Stimulated activated CD4-positive, alpha-beta T cell treated with anti-CD3 and anti-CD28 coated beads, Interleukin-1b, Interleukin-23, amount 100 ng/mL, for 4 hours (primary cell): ENCODE measurements at places on chromosomes 6 and 20.

DNA sequence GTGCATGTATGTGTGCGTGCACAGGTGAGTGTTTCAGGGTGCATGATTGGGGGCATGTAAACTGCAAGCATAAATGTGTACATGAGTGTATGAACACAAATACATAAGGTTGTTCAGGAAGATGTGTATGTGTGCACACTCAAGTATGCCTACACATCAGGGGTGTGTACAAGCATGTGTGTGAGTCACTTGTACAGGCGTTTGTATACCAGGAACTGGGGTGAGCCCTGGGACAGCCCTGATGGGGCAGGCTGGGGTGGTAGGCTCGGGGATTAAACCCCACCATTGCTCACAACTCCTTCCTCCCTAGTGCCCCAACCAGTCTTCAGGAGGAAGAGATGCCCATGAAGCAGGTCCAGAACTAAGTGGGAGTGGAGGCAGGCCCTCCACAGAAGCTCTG lies 4.3 kb downstream of the CRIP3 start:
- DNase-seq: no peak

GRCh38 chr6:109485266-109485935 lies 2.4 kb upstream of the ZBTB24 start:
- no peak for DNase-seq

GRCh38 chr20:63911176-63911575 lies 16.2 kb downstream of the DNAJC5 start:
- no peak for DNase-seq

DNA sequence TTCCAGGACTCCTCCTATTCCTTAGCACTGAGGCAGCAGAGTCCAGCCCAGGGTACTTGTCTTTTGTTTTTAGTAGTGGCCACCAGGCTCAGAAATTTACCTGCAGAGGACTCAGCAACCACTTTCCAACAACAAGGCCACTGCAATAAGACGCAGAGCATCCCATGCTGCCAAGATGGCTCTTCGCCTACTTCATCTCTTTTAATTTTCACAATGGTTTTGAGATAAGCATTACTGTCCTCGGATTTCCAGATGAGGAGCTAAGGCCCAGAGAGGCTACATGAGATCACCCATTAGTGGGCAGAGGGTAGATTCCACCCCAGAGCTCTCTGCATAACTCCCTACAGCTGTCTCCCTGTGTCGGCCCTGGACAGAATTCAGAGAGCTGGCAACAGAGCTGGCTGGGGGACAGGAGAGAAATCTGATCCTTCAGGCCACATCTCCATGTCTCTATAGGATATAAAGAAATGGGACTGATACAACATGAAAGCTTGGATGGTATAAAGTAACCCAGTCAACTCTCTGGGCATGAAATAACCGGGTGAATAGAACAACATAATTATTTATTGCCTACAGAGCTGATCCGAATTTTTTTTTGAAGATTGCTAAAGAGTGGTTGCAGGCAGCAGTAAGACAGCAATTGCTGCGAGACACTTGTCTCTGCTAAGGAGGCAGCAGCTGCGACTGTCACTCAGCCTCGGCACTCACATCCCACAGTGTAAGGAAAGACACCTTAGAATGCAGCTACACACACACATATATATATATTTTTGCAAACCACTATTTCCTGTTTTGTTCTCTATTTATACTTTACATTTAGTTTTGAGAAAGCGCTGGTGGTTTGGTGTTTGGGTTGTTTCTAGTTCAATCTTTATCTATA lies 37.2 kb downstream of the SCML4 start:
- DNase-seq: no peak

GRCh38 chr20:15065794-15066193 lies 728.4 kb upstream of the FLRT3 start:
- DNase-seq: no peak
